ENCODE measurements at places on chromosomes 16 and 17.

DNA sequence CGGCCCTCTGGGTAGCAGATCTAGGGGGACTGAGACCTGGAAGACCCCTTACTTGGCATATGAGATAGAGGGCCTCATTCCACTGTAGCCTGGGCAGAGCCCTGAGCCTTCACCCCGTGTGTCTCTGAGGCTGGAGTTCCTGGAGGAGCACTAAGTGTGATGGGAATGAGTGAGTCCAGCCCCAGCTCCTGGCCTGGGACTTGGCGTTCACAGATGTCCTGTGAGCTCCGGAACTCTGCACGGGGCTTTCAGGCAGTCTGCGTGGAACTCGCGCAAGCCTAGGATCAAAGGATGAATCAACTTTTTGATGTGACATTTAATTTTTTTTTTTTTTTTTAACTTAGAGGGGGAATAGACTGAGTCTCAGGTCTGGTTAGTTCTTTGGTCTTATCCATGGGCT, 1.8 kb downstream of the NKD1 start:
- DNase-seq = no peak

- no peak for DNase-seq
These were observed 231.2 kb downstream of the CPPED1 start for GRCh38 chr16:12572316-12572985.

DNA sequence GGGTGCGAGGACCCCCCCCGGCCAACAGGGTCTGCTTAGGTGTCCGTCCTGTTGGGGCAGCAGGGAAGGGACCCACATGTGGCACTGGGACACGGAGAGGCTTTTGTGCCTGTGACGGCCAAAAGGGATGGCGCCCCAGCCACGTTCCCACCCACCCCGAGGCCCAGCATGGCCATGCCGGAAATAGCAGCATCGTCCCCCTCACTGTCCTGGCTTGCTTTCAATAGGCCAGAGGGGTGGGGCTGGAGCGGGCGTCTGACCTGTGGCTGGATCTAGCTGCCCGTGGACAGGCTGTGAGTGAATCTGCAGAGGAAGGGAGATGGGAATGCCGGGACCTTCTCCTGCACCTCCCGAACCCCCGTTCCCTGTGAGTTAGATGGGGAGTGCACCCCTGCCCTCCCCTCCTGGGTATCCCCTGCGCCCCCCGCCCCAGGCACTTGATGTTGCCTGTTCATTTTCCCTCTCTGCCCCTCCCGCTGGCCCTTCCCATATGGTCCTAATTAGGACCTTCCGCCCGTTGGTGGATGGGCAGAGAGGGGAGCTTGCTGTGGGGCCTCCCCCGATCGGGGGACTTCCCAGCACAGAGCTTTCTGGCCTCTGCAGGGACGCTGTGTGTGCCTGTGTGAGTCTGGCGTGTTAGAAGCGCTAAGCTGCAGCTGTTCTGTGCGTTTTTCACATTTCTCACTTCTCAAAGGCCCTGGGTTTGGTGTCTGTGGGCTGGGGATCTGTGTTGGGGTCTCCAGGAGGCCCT, 292.8 kb downstream of the SEC14L1 start:
- no peak for DNase-seq

GRCh38 chr16:29310852-29311314, 95.6 kb downstream of the NPIPB11 start:
- no peak for DNase-seq

GRCh38 chr17:82414548-82415281, 3.4 kb upstream of the HEXD start:
- peak; percentile 46 for DNase-seq

DNA sequence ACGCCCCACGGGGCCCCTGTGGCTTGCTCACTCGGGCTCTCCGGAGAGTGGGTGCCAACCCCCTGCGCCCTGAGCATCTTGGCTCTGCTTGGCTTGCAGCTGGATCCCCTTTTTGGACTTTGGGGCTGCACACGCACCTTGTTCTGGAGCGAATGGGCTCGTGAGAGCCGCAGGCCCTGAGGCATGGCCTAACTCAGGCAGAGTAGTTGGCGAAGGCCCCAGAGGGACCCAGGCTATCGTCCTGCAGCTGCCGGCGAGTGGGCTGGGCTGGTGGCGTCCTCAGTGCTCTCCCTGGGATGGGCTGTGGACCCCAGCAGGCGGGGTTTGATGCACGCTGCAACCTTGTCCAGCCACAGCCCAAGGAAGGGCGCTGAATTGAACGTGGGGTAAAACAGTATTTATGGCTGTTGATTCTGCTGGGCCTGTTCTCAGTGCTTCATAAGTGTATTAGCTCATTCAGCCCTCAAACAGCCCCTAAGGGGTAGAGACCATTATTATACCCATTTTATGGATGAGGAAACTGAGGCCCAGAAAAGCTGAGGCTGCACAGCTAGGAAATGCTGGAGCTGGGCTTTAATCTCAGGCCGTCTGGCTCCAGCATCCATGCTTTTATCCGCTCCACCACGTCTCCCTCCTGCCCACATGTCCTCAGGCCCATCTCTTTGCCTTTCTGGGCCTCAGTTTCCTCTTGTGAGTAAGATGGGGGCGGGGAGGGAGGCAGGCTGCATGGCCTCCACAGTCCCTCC, 171.2 kb upstream of the CIBAR2 start:
- no peak for DNase-seq

GRCh38 chr17:48330421-48330820, 99.6 kb downstream of the SKAP1 start:
- no peak for DNase-seq

DNA sequence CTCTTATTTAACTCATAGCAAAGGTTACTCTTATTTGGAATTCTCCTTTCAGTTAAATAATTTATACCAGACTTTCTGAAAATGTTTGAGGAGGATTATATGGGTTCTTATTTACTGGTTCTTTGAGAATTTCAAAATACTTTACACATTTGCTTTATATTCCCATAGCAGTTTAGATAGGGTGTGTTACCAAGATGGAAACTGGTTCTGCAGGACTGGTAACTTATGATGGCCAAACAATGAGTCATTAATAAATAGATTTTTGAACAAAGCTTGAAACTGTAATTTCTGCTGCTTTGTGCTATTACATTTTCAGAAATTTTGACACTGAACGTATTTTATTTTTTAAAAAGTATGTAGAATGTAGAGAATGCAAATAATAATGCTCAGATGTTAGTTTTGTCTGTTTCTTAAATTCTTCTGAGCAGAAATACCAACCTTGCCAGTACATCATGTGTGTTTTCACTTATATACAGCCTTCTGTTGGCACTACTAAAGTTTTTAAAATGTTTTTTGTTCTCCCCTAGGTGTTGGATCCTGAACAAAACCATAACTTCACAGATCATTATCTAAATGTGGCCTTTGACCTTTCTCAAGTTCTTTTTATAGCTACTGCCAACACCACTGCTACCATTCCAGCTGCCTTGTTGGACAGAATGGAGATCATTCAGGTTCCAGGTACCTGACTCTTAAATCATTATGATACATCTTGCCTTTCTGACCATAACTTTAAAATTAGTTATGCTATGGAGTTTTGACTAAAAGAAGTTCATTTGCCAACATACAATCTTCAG, 48.3 kb upstream of the ABCC11 start:
- DNase-seq = no peak

GRCh38 chr17:384622-385177, 32.1 kb upstream of the RPH3AL start:
- DNase-seq = no peak
